Stimulated activated CD8-positive, alpha-beta memory T cell treated with anti-CD3 and anti-CD28 coated beads, Interleukin-7, amount 100 ng/mL, for 1 hour (primary cell): ENCODE measurements at places on chromosomes 6 and 20.

- no peak for DNase-seq
Observed at GRCh38 chr20:38871560-38871953, 54.7 kb upstream of the FAM83D start.

DNA sequence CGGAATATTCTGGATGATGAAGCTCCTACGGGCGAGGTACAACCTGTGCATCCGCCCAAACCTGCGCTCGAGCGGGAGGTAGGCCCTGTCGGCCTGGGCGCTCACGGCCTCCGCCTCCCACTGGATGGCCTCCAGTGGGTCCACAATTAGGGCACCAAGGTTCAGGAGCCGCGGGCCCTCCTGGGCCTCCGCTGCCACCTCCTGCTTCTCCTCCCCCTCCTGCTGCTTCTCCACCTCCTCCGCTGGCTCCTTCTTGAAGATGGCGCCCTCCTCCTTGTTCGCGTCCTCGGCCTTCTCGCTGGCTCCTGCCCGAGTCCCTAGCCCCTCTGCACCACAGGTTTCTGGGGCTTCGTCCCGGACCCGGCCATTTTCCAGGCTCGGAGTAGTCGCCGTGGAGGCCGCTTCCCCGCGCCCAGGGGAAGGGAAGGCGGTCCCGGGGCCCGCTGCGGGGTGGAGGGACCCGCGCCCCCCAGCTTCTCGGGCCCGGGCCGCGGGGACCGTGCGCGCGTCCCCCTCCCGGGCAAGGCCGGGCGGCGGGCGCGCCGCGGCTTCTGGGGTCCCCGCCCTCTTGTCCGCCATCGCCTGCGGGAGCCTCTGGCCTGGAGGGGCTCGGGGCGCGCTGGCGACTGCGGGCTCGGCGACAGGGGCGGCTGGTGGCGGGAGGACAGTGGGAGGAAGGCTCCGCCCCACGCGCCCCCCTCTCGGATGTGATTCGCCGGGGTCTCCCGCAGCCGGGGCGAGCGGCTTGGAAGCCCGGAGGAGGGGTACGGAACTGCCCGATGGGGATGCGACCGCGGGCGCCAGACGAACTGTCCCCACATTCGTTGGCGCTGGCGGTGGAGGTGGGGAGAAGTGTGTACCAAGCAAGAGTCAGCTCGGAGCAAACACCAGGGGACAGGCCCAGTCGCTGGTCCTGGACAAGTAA, 17.6 kb downstream of the PLAGL2 start:
- no peak for DNase-seq

DNA sequence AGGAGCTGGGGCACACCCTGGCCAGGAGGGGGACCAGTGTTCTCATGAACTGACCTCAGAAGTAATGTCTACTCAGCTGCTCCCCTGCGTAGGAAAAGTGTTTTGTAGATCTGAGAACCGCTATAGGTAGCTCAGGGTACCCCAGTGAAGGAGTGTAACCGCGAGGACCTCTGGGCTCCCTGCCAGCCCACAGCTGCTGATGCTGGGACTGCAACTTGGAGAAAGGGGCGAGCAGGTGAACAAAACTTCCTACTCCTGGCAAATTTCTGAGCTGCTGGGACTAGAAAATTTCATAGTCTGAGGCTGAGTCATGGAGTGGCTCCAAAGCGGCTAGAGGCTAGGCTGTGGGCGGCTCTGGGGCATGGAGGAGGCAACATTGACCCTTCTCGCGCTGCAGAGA, 51.9 kb downstream of the PYGB start:
- DNase-seq, result no peak

- DNase-seq, result peak; percentile 76
Observed at GRCh38 chr6:90274451-90275030, 22.1 kb downstream of the BACH2 start.

DNA sequence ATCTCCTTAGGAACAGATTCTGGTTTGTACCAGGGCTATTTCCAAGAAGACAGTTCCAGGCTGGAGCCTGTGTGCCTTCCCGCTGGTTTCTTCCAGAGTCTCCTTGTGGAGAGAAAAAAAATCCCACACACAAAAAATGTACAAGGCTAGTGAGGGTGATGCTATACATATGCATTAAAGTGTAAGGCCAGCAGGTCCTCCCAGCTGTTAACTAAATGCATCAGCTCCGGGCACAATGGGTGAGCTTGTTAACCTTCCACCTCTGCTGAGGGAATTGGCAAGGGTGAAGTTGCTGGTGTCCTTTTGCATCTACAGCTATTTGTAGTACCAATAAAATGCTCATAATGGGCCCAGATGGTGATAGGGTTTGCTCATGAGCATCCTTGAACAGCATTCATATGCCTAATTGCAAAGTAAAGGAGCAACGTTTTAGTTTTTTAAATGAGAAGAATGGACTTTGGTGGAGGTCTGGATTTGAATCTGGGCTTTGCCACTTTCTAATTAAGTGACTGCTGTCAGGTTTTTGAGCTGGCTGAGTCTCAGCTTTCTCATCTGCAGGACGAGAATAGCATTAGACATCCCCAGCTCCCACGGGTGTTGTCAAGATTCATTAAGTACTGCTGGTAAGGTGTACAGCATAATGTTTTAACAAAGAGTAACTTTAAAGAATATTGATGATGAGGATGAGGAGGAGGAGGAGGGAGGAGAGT, 361.8 kb downstream of the QKI start:
- DNase-seq, result no peak
